ENCODE measurements at places on chromosomes 11 and 22.

- no peak for DNase-seq
Observed at GRCh38 chr11:80155412-80156017, 714.7 kb upstream of the TENM4 start.

GRCh38 chr11:26909515-26909914, 84.4 kb upstream of the FIBIN start:
- no peak for DNase-seq

DNA sequence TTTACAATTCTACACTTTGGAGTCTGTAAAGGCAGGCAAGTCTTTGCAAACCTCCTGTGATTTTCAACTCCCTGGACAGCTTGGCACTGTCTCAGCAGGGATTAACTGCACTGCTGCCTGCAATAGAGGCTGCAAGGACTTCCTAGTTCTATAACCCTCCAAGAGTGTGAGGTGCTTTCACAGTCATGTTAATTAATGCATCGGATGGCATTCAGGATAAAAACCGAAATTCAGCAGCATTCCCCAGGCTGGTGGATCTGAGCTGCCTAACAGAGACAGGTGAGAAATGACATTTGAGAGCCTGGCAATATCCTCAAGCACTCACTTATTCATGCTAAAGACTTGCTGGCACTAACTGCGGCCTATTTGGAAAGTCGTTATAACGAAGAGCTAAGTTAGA, 85.0 kb downstream of the LARGE1 start:
- no peak for DNase-seq

DNA sequence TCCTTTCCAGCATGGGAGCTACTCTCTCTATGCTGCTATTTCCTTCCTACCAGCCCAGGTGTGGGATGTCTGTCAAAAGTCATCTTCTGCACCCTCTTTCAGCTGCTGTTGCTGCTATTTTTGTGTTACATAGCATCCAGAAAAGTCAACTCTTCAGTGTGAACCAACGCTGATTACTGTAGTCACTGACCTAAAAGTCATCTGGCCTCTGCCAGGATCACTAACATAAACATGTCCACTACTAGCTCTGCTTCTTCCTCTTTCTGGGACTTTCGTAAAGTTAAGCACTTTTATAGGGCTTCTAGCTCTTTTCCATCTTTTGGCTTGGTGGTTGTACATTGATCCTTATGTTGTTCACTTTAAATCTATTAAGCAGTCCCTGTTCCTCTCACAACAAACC, 90.2 kb upstream of the CARD18 start:
- no peak for DNase-seq

DNA sequence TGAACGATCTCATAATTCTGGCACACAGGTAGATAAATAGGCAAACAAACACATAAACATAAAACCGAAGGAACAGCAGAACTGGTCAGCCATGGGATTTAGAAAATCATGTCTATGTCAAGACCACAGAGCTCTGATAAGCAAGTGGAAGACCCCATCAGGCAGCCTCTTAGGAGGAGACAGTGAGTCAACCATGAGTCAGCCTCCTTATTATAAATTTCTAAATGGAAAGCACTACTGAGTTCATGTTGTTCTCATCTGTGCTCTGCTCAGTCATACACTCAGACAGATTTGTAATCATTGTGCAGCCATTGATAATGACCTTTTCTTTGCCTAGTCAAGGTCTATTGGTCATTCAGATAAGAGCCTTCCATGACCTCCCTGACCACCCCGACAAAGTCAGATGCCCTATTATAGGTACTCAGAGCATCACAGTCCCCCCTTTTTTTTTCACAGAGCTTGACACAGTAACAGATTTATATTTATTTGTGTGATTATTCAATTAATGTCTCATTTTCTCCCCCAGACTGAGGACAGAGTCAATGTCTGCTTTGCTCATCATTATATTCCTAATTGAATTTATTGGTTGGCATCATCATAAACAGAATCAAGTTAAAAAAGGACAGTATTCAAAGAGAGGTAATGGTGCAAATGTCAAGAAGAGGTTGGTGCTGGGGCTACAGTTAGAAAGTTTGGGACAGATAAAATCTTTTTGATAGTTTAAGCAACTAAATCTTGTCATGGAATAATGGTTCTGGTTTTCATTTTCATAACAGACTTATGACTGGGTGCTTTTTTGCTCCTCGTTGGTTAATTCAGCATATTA, 579.7 kb upstream of the CCDC90B start:
- DNase-seq, result no peak

DNA sequence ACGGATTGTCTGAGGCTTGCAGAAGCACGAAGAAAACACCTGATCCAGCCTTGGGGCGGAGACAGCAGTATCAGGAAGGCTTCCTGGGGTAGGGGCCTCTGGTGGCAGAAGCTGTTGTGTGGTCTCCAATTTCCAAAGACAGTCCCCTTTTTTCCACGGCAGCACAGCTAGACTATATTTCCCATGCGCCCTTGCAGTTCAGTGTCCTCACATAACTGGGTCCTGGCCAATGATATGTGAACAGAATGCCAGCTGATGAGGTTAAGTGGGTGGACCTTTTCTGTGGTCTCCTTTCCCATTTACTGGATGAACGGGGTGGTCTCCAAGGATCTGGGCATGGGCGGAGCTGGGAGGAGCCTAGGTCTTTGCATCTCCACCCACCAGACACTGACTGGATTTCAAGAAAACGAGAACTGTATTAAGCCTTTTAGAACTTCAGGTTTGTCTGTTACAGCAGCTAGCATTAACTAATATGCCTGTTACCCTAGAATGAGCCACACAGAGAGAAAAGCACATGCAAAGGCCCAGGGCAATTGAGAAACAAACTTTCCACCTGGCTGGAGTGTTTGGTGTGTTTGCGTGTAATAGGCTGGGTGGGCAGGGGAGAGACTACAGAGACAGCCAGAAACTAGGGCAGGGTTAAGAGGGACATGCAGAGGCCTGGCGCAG, 6.2 kb downstream of the GAL3ST1 start:
- DNase-seq, result no peak

- DNase-seq, result no peak
Observed at GRCh38 chr11:113615098-113615497, 91.0 kb downstream of the TMPRSS5 start.

GRCh38 chr11:569158-569885, 6.9 kb upstream of the PHRF1 start:
- no peak for DNase-seq

DNA sequence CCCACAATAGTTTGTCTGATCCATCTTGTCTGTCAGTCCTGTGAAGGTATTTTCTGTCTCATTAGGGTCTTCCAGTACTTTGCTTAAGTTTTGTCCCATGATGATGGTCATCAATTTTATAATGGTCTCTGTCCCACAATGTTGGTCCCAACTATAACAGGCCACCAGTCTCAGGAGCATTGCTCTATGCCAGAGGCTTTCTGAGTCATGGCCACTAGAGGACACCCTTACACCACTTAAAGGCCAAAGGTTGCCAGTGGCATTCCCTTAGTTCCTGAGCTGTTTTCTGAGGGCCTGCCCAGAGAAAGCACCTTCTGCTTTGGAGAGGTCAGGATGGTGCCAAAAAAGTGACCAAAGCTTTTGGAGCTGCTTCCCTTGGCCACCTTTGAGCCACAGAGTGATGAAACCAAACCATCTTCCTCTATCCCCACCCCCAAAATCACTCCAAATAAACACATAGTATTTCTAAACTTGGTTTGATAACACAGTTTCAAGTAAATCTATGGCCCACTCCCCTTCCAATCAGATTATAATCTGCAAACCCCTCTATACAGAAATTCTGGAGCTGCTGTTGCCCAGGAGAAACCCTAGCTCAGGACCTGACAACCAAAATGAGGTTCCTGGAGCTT, 19.3 kb downstream of the EIF3F start:
- DNase-seq, result no peak

- DNase-seq, result no peak
Observed at GRCh38 chr11:34624069-34624468, 3.2 kb downstream of the EHF start.

DNA sequence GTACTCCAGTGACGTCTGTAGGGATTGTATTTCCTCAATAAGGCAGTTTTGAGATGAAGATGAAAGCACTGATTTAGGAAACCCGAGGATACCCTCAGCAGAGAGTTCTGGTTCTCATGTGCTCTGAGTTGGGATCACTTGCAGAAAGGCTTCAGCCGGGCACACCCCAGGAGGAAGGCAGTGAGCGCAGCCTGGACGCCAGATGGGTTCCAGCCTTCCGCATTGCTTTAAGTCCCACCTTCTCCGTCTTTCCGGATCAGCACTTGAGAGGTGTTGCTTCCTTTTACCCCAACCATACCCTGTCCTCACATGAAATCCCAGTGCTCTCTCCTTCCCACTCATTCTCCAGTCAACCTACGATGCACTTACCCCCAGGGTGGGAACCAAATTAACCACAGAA, 239.5 kb upstream of the CADM1 start:
- DNase-seq, result no peak

DNA sequence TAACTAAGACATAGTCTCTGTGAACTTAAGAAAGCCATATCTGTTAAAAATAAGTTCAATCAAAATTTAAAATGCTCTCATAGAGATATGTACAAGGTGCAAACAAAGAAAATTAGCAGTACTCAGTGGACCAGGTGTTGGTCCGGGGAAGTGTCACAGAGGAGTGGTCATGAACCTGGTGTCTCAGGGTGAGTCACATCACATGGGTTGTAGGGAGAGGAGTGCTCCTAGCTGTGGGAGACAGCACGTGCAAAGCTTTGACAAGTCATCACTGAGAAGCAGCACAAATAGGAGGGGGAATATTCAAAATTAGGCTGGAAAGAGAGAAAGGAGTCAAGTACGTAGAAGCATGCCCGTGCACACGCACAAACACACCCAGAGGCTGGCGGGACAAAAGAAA, 438.1 kb downstream of the NTM start:
- no peak for DNase-seq

- DNase-seq, result no peak
Observed at GRCh38 chr11:100759856-100760255, 72.8 kb downstream of the ARHGAP42 start.

DNA sequence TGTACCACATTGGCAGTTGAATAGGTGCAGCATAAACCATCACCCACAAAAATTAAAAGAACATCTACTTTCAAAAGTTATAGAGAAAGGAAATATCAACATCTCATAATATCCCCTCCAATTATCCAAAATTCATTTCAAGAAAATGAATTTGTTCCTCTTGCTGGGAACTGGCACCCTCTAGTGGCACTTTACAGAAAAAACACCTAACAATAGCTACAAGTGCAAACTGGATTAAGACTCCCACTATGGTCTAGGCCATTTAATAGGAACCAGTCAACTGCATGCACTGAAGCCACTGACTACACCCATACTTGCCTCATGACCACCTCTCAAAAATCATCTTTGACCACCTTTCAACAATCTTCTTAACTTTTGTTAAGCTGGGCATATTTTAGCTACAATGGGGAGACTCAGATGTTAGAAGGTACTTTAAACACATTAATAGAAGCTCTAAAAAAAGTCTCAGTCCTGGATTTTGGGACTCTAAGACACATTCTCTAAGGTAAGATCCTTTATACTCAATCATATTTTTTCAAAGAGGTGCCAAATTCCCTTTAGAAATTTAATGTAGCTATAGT, 17.3 kb downstream of the TRAF6 start:
- DNase-seq, result no peak

GRCh38 chr11:77067861-77068443, 1.2 kb downstream of the CAPN5 start:
- no peak for DNase-seq

Measured in stimulated activated CD8-positive, alpha-beta memory T cell treated with anti-CD3 and anti-CD28 coated beads, Interleukin-7, amount 100 ng/mL, for 1 hour (primary cell).